ENCODE measurements at places on chromosomes 16 and 17.
A peak's percentile ranks its signal among the peaks of the same experiment; 100 is the strongest.

DNA sequence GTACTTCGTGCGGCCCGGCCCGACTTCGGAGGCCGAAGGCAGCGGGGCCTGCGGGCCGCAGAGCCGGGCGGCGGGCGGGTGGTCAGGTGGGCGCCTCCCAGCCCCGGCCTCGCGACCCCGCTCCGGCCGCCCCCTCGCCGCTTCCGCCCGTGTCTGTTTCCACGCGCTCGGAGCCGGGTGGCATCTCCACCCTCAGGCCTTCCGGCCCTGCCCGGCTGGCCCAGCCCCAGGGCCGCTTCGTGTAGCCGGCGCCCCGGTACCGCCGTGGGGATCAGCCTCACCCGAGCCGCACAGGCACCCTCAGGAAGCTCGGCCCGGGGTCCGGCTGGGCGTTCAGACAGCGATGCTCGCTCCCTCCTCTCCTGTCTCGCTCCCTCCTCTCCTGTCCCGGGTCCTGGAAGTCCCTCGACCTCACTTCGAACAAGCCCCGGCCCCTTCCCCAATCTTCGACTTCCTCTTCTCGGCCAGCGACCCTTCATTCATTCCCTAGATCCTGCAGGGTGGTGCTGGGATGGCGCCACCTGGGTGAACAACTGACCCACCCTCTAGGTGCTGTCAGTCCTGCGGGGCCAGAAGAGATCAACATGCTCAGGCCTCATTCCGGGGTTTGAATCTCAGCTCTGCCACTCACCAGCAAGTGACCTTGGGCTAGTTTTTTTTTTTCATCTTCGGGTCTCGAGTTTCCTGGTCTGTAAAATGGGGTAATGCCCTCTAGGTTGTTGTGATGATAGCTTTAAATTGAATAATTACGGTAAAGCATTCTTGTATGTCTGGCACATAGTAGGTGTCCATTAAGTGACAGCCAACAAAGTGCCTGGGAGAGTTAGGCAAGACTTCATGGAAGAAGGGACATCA lies 610 bp downstream of the VPS4A start:
- peak; percentile 48 for DNase-seq

DNA sequence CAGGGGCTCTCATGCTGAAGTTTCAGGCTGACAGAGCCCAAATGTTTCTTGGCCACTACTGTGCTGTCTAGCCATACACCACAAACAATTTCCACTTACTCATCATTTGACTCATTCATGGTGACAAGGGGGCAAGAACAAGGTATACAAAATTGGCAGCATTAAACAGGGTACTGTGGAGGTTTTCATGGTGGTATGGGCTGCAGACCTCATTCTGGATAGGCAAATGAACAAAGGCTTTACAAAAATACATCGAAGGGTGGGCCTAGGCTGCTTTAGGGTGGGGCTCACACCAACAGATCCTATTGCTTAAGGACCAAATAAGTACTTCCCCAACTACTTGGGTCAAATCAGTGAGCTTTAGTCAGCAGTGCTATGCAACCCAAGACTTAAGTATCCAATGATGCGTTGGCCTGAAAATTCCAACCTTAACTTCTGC lies 53.0 kb downstream of the N4BP1 start:
- no peak for DNase-seq

DNA sequence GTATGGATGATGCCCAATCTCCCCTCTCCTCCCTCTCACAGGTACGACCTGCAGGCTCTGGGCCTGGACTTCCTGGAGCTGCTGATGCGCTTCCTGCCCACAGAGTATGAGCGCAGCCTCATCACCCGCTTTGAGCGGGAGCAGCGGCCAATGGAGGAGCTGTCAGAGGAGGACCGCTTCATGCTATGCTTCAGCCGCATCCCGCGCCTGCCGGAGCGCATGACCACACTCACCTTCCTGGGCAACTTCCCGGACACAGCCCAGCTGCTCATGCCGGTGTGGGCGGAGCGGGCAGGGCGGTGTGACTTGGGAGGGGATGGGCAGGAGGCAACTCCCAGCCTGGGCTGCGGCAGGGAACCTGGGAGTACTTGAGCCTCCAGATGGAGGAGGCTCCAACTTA lies 18.1 kb downstream of the SPATA32 start:
- DNase-seq = no peak

DNA sequence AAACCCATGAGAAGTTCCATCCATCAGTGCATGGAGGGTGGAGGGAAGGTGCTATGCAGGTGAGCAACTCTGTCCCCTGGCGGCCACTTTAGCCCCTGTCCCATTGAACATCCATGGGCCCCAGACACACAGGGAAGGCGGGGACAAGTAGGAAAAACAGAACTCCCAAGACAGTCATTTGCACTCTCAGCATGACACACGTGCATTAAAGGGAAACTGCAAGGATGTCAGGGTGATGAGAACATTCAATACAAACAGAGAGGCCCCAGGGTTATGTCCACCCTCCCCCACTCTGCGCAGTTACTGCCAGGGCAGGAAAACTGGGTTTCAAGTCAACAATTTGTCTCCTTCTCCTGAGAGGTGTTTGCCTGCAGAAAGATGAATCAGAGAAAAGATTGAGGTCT lies 44.0 kb upstream of the AKTIP start:
- no peak for DNase-seq

- no peak for DNase-seq
These were observed 20.2 kb downstream of the CCDC42 start for GRCh38 chr17:8724451-8724850.

DNA sequence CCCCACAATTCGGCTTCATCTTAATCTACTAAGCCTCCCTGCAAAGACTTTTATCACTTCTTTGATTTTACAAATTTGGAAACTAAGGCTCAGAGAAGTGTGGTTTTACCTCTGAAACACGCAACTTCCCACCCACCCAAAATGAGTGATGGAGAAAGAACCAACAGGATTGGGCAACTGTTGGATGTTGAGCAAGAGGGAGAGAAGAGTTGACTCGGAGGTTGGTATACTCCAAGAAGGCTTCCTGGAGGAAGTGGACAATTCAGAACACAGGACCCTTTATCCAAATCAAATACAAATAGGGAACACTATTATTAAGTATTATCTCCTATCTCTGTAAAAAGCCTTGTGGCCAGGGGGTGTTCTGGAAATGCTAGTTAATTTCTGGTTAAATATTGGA lies 323.0 kb downstream of the C16orf95 start:
- no peak for DNase-seq

DNA sequence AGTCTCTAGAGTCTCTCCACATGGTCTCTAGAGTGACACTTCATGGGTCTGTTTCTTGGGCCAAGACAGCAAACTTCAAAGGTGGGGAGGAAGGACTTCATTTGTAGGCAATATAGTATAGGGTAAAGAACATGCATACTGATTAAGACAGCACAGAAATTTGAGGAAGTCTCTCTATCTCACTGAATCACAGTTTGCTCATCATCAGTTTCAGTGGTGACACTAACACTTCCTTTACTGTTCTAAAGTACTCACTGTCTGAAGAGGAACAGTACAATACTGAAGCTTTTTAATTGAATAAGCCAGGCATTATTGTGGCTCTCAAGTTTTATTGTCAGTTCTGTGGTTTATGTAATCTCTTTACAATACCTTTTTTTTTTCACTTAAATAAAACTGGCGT lies 656.4 kb upstream of the CDH8 start:
- no peak for DNase-seq

- no peak for DNase-seq
These were observed 11.8 kb downstream of the HMOX2 start for GRCh38 chr16:4487955-4488498.

DNA sequence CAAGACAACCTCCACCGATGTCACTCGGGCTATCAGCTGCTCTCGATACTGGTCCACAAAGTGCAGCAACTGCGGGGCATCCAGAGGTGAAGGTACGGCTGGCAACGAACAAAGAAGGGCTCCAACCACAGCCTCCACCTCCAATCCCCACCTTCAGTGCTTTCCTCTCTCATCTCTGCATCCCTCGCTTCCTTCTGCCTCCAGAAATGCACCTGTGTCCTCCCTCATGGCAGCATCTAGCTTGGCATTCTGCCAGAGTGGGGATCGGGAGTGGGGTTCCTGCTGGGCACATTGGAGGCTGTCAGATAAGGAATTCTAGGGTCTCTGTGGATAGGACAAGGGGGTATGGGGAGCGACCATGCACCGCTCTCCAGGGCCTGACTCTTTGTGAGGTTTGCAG lies 28.6 kb downstream of the MIS12 start:
- no peak for DNase-seq

- no peak for DNase-seq
These were observed 118.2 kb downstream of the CDH11 start for GRCh38 chr16:65003621-65004020.

DNA sequence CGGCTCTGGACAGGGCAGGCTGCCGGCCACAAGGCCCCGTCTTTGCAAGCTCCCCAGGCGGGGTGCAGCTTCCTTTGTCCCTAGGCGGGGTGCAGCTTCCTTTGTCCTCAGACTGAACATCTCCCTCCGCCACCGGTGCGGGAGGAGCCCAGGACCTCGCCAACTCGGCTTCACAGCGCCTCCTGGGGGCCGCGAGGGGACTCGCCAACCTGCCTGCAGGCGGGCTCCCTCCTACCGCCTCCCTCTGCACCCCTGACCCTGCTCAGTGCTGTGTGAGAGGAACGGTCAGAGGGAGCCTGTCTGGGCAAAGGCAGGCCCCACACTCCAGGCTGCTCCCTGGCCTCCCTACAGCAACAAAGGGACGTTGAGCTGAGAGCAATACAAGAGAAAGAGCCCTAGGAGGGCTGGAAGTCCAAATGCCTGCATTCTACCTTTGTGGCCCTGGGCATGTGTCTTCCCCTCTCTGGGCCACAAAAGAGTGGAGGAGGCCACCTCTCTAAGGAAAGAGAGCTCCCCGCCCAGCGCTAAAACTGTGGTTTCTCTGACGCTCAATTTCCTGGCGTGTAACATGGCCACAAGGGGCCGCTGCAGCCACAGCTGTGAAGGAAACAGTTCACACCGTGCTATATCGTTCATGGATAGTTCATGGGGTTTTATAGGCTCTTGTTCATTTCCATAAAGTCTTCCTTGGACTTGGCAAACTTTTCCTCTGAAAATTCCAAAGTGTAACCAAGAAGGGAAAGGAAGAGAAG lies 20.9 kb upstream of the KRT19 start:
- DNase-seq = peak; percentile 78

- DNase-seq = no peak
These were observed 355.8 kb downstream of the SOX9 start for GRCh38 chr17:72476575-72476986.

- DNase-seq = no peak
These were observed 18.4 kb upstream of the C16orf82 start for GRCh38 chr16:27048316-27048715.

DNA sequence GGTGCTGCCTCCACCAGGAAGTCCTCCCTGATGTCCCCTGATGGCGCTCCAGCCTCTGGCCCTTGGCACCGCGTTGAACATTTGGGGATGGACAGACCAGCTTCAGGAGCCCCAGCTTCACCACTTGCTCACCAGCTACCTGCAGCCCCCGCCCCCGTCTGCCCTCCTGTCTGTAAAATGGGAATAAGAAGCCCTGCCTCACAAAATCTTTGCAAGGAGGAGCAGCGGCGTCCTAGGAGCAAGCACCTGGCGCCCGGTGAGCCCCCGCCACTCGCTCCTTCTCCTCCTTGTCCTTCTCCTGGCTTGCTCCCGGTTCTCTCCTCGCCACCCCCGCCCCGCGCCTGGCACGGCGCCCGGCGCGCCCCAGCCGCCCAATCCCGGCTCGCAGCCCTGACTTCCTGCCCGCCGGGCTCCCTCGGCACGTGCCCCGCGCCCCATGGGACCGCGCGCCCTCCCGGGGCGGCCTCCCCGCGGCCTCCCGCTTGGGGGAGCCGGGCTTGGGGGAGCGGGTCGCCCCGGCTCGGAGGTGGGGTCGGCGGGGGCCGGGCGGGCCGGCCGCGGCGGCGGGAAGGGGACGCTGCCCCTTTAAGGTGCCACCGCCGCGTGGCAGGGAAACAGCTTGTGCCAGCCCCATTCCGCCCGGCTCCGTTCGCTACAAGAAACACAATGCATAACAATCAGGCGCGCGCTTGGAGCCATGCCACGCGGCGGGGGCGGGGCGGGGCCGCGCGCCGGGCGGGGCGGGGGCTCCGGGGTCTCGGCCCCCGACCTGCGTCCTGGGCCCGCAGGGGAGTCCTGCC lies 9.1 kb upstream of the PPP1R1B start:
- peak; percentile 57 for DNase-seq

- peak; percentile 50 for DNase-seq
These were observed 52.6 kb downstream of the PLCG2 start for GRCh38 chr16:81831722-81832126.

- peak; percentile 59 for DNase-seq
These were observed at the start of gene GSE1 for GRCh38 chr16:85612801-85613603. GSE1 (plus strand) TSS chr16:85613322; CDS start chr16:85613392, 70 bp downstream.

GRCh38 chr17:42131981-42132432 lies 9.4 kb downstream of the HSPB9 start:
- DNase-seq = no peak

- DNase-seq = no peak
These were observed 131.0 kb downstream of the MRM1 start for GRCh38 chr17:36732351-36732750.

DNA sequence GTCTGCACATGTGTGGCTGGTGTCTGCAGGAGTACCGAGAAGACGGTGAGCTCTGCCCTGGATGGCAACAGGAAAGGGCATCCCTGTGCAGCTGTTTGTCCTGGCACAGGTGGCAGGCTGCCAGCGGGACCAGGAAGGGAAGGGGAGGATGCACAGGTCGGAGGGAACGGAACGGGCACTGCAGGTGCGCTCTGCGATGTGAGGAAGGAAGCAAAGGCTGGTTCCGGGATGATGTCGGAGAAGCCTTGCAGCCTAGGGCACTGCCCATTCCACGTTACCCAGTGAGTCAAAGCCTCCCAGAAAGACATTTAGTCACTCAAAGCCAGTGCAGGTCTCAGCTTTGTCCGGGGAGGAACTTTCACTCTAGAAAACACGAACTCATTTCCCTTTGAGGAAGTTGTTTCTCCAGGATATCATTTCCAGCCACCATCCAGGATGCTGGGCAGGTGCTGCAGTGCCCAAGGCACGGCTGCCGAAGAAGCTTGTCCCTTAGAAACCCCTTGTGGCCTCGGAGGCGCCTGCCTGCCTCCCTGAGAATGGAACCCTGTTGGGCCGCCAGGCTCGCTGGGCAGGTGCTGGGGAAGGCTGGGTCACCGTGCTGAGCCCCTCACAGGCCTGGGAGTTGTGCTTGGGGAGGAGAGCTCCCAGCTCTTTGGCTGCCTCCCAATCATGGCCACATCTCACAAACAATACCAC lies 4.5 kb upstream of the TMEM235 start:
- no peak for DNase-seq

DNA sequence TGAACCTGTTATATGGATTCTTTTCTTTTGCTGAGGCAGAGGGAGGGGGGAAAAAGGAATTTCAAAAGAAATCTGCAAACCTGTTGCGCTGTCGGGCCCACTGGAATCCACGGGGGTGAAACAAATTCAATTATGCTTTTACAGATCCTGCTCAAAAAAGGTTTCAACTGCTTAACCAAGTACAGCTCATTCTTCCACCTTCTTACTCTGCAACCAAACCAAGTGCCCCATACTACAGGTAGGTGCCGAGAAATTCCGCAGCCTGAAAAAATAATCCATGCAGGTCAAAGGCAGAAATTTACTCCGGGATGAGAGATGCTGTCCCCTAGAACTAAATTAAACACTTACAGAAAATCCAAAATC lies 416 bp downstream of the RNF43 start:
- no peak for DNase-seq

GRCh38 chr16:78257376-78257728 lies 157.9 kb downstream of the WWOX start:
- no peak for DNase-seq

- no peak for DNase-seq
These were observed 75.8 kb upstream of the ZNF469 start for GRCh38 chr16:88306860-88307545.

GRCh38 chr17:49656247-49656646 lies 21.6 kb downstream of the SPOP start:
- no peak for DNase-seq

GRCh38 chr16:89958068-89958467 lies 9.5 kb downstream of the DEF8 start:
- no peak for DNase-seq
